Stimulated activated naive CD4-positive, alpha-beta T cell treated with Interleukin-2 at 50 U/mL for 16 hours (primary cell): ENCODE measurements at places on chromosomes 2 and 18.

DNA sequence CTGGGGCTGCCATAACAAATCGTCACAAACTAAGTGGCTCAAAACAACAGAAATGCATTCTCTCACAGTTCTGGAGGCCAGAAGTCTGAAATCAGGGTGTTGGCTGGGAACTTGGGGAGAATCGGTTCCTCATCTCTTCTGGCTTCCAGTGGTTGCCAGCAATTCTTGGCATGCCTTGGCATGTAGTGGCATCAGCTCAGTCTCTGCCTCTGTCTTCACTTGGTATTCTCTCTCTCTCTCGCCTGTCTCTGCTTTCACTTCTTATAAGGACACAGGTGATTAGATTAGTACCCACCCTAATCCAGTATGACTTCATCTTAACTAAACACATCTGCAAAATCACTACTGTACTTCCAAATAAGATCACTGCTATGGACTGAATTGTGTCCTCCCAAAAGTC is 695.4 kb upstream of the ID2 start:
- no peak for DNase-seq

DNA sequence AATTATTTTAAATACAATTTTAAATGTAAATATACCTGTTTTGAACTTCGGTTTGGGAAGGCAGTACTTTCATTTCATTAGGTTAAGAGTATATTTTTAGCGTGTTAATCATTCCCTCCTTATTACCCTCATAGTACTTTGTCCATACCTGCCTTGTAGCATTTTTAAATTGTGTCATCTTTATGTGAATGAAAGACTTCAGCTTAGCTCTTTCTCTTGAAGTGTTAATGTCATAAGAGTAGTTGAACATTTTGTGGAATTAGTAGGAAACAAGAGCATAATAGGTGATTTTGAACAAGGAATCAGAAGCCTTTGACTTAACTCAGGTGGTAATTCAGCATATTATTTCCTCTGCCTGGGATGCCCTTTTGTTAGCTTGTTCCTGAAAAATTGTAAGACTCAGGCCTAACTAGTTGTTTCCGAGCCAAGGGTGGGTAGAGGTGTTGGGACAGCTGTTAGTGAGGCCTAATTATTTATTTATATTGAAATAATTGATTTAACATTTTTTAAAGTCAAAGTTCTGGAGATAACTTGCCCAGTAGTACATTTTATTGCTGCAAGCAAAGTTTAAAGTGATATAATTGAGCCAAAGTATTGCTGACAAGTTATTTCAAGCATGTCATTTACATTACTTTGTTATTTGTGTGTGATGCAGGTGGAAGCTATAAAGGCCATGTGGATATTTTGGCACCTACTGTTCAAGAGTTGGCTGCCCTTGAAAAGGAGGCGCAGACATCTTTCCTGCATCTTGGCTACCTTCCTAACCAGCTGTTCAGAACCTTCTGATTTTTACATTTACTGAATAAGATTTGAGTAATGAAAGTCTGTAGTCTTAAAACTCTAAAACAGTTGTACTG is 38.7 kb downstream of the DDX1 start:
- DNase-seq: no peak

GRCh38 chr2:232688201-232688600 is 8.9 kb upstream of the GIGYF2 start:
- no peak for DNase-seq

GRCh38 chr2:202196727-202197126 is 41.7 kb downstream of the SUMO1 start:
- no peak for DNase-seq

GRCh38 chr2:62566847-62567246 is 60.9 kb upstream of the TMEM17 start:
- DNase-seq: no peak

DNA sequence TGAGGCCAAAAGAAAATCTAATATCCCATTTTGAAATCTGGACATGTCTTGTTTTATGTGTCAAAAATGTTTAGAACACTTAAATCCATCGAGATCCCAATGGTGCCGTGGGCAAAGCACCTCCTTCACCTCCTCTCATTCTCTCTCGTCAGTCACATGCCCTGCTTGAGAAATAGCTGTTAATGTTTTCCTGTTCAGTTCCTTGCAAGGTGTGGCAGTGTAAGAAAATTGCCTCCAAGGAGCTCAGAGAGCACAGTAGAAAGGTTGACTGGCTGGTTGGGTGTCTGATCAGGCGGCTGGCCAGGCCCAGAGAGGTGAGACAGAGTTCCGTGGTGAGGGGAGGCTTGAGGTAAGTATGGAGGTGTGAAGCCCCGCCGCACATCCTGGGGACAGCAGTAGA is 210.2 kb downstream of the TSN start:
- DNase-seq: no peak
